CD4-positive, alpha-beta T cell (primary cell): ENCODE measurements at places on chromosomes 5 and 9. TPM values are rescaled to one million over a fixed set of nuclear protein-coding genes. Genes with fewer than 3 reads are reported as not detected.

The MRPL36 gene
- total RNA-seq = 18.2 TPM

The CDK5RAP2 gene
- 55.0 TPM for total RNA-seq

DNA sequence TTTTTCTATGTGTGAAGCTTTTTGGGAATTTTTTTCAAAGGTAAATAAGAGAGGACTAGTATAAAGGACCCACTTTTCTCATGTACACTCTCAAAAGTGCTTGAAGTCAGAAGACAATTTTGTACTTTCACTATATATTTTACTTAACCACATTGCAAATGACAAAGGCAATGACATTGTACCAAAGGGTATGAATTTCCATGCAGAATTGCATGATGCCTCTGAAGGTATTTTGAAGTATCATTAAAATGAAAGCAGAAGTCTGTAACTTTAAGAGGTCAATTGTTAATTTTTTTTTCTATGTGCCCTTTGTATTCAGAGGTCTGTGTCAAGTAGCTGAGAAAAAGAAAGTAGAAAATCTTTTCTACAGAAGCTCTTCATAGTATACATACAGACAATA, 84.7 kb downstream of the ST8SIA4 start:
- no peaks in the 10 kb centered on the region for H3K36me3 ChIP-seq
- H3K4me3 ChIP-seq = no peak overlapping the region
- H3K27ac ChIP-seq = no peak overlapping the region
- no peak for DNase-seq
- no peaks in the 10 kb centered on the region for H3K27me3 ChIP-seq
- no peaks in the 10 kb centered on the region for H3K4me1 ChIP-seq

DNA sequence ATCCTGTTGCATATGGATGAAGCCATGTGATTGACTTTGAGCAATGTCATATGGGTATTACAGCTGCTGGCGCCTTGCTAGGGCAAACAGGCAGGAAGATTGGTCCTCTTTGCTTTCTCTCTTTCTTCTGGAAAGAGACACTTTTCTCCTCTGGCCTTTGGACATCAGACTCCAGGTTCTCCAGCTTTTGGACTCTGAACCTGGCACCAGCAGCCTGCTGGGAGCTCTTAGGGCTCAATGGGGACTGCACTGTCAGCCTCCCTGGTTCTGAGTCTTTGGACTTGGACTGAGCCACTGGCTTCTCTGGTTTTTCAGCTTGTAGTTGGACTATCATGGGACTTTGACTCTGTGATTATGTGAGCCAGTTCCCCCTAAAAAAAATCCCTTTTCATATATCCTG, 34.8 kb upstream of the TENT4A start:
- H3K27ac ChIP-seq = no peak overlapping the region
- H3K4me3 ChIP-seq = no peak overlapping the region
- DNase-seq = no peak
- peaks cover 3% of the 10 kb centered on the region for H3K27me3 ChIP-seq
- H3K4me1 ChIP-seq = no peaks in the 10 kb centered on the region

GRCh38 chr5:10576790-10577189, 12.9 kb downstream of the ANKRD33B start:
- H3K27me3 ChIP-seq = no peaks in the 10 kb centered on the region
- H3K4me3 ChIP-seq = no peak overlapping the region
- peaks cover 8% of the 10 kb centered on the region for H3K4me1 ChIP-seq
- DNase-seq = no peak
- H3K27ac ChIP-seq = no peak overlapping the region
- H3K36me3 ChIP-seq = no peaks in the 10 kb centered on the region

The FAT2 gene
- not detected for total RNA-seq

The MYORG gene
- total RNA-seq = 0.42 TPM

GRCh38 chr9:134814598-134815215, 65.9 kb upstream of the FCN2 start:
- H3K27me3 ChIP-seq = no peaks in the 10 kb centered on the region
- no peaks in the 10 kb centered on the region for H3K4me1 ChIP-seq
- DNase-seq = no peak
- H3K27ac ChIP-seq = no peak overlapping the region
- no peak overlapping the region for H3K4me3 ChIP-seq
- H3K36me3 ChIP-seq = no peaks in the 10 kb centered on the region

GRCh38 chr5:93355691-93356090, 225.3 kb downstream of the NR2F1-AS1 start:
- H3K4me3 ChIP-seq = no peak overlapping the region
- H3K27ac ChIP-seq = no peak overlapping the region
- DNase-seq = no peak
- H3K4me1 ChIP-seq = no peaks in the 10 kb centered on the region
- no peaks in the 10 kb centered on the region for H3K36me3 ChIP-seq

The MTX3 gene
- total RNA-seq = 26.5 TPM
